ENCODE measurements at places on chromosomes 1 and 21.

GRCh38 chr1:212700892-212701819 lies 1.5 kb upstream of the BATF3 start:
- peak; percentile 21 for DNase-seq

GRCh38 chr1:29473161-29473855 lies 237.0 kb downstream of the PTPRU start:
- DNase-seq, result no peak

DNA sequence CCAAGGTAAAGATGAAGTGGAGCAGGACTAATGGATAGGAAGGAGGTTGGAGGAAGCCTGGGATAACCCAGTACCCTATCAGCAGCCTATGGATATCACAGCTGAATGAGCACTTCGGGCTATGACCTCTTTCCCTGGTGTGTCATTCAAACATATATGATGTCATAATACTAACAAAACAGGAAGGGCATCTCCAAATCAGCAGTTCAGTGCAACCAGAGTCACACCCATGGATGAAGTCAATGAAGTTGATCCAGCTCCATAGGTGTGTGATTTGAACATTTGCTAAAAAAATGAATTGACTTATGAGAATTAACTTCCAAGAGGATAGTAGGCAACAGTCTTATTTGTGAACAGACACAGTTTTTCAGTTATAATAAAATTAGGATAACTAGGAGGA lies 1.7 kb upstream of the C1orf116 start:
- no peak for DNase-seq

DNA sequence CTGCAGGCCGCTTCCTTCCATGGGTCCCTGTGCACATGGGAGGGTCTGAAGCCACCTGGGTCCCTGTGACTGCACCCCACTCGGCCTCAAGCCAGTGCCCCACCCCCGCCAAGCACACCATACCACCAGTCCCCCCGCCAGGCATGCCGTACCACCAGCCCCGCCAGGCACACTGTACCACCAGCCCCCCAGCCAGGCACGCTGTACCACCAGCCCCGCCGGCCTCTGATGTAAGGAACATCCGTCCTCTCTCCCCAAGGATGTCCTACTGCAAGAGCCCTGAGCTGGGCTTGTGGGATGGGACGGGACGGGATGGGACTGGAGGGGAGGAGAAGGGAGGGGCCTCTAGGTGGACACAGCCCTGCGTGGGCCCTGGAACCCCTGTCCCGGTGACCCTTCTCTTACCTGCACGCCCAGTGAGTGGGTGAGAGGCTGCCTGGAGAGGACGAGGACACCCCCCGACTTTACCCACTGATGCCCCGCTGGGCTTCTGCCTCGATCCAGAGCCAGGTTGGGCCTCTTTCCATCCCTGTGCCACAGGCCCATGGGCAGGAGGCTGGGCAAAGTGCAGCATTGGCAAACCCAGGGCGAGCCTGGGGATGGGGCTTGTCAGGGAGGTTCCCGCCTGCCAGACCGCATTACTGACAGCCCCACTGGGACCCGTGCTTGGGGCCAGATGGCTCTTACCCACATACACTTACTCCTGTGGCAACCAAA lies 40.8 kb upstream of the COL6A1 start:
- no peak for DNase-seq

- no peak for DNase-seq
These were observed 66.0 kb downstream of the SYDE2 start for GRCh38 chr1:85134583-85135391.

Measured in stimulated activated CD4-positive, alpha-beta T cell treated with anti-CD3 and anti-CD28 coated beads, Interleukin-12 subunit alpha, Interleukin-12 subunit beta, amount 100 ng/mL, for 4 hours (primary cell).